HCT116 (cell line): ENCODE measurements at places on chromosomes 4 and X. TPM values are rescaled to one million over a fixed set of nuclear protein-coding genes. Genes with fewer than 3 reads are reported as not detected.

The BOD1L1 gene
- 22.4 TPM for total RNA-seq

DNA sequence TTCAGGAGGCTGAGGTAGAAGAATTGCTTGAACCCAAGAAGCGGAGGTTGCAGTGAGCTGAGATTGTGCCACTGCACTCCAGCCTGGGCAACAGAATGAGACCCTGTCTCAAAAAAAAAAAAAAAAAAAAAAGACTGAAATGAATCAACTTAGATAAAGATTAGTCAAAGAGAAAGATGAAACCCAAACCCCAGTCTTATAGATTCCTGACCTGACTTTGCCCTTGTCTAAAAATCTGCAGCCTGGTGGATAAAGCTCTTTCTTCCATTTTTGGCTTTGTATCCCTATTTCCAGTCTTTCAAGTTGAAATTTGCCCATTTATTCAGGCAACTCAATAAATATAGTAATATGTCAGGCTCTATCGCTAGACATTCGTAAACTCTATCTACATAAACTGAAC lies 39.3 kb upstream of the SPINK2 start:
- no peak overlapping the region for H3K27ac ChIP-seq
- H3K4me3 ChIP-seq = no peak overlapping the region
- DNase-seq = no peak
- H3K27me3 ChIP-seq = no peaks in the 10 kb centered on the region
- no peaks in the 10 kb centered on the region for H3K36me3 ChIP-seq

GRCh38 chr4:19983072-19983471 lies 268.6 kb upstream of the SLIT2 start:
- no peak overlapping the region for H3K27ac ChIP-seq
- DNase-seq = no peak

DNA sequence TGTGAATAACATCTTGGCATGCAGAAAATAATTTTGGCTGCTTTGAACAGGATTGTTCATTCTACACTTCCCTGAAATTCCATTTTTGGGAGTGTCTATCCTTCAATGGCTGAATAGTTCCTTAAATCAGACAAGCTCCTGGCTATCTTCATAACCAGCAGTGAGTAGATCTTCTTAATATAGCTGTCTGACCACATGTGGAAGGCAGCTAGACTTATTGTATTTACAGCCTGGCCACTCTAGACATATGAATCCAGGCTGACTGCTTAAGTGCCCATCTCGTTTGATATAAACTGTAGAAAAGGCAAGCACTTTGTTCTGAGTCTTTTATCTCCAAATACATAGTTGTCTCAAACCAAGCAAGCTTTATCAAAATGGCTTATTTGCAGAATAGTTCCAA lies 40.0 kb downstream of the PWWP3B start:
- H3K27me3 ChIP-seq = no peaks in the 10 kb centered on the region
- H3K4me1 ChIP-seq = no peaks in the 10 kb centered on the region
- no peak for DNase-seq

GRCh38 chr4:180675359-180675650 lies 1567.9 kb upstream of the TENM3 start:
- H3K27ac ChIP-seq = no peak overlapping the region
- H3K4me3 ChIP-seq = no peak overlapping the region

DNA sequence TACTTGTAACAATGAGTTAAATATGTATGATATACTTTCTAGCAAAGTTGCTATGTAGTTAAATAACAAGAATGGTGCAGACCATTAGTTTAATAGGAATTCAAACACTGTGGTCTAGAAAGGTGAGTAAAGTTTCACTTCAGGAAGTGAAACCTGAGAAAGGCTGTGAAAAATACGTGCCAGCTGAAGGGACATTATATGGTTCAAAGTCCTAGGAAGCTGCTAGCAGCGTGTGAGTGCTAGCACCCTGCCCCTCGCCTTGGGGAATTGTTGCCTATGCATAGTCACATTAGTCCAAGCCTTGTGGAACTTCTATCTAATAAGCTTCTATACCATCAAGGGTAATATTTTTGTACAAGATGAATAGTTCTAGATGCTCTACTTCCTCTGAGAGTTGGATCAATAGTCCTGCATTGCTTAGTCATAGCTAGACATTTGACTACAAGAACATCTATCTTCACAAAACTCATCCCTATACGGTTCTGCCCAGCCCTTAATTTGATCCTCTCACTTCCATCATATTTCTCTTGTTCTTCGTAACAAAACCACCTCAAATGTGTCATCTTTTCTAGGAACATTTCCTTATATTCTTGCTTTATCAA lies 45.8 kb upstream of the ARSJ start:
- H3K4me3 ChIP-seq = no peak overlapping the region
- H3K27ac ChIP-seq = no peak overlapping the region
- H3K36me3 ChIP-seq = no peaks in the 10 kb centered on the region
- H3K27me3 ChIP-seq = no peaks in the 10 kb centered on the region
- no peaks in the 10 kb centered on the region; the same call in 1 of the 2 replicates for H3K4me1 ChIP-seq
